GM04504 (cell line): ENCODE measurements at places on chromosomes 5 and 9.

GRCh38 chr5:132823481-132824050 is 6.9 kb downstream of the SHROOM1 start:
- DNase-seq = no peak

DNA sequence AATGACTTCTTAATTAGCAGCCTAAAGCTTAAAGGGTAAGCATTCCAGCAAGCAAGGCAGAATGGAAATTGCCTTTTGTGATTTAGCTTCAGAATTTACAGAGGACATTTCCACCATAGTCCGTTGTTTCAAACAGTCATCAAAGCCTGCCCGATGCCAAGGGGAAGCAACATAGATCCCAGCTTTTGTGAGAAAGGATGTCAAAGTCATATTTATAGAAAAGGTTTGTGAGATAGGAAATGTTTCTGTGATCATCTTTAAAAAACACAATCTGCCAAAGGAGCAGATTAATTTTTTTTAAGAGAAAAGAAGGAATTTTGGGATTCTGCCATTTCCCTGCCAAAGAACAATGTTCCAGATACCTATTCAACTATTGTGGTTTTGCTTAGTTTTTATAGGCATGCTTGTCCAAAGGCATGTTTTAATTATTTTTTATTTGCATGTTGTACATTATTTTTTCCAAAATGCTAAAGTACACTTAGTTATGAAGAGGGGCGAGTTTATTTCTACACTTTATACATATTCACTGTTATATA is 346.9 kb downstream of the ZNF608 start:
- no peak for DNase-seq

- DNase-seq = no peak
Measured at GRCh38 chr5:124136609-124137008, 609.8 kb downstream of the ZNF608 start.

- no peak for DNase-seq
Measured at GRCh38 chr5:14708551-14708950, 44.0 kb downstream of the OTULIN start.
